Stimulated activated CD8-positive, alpha-beta memory T cell treated with anti-CD3 and anti-CD28 coated beads, Interleukin-4, amount 100 ng/mL, for 48 hours (primary cell): ENCODE measurements at places on chromosomes 13 and 19.
A peak's percentile ranks its signal among the peaks of the same experiment; 100 is the strongest.

DNA sequence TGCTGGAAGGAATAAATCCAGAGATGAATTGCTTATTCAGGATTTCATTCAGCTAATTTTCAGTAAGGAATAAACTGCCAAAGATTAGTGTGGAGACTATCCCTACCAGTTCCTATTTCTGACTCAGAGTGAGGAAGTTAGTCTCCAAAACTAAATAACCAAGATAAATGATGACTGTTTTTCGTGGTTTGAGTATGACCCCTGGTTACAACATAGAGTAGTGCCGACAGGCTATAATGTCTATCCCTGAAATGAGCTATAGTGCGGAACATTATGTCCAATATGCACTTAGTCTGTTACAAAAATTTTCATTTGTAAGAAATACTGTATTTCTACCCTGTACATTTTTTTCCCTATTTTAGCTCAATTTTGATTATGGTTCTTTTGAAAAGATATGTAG lies 51.4 kb downstream of the NBEA start:
- no peak for DNase-seq

- DNase-seq = no peak
Measured at GRCh38 chr13:21164631-21165030, 11.7 kb downstream of the SKA3 start.

GRCh38 chr19:19043881-19044280 lies 10.5 kb downstream of the ARMC6 start:
- no peak for DNase-seq

DNA sequence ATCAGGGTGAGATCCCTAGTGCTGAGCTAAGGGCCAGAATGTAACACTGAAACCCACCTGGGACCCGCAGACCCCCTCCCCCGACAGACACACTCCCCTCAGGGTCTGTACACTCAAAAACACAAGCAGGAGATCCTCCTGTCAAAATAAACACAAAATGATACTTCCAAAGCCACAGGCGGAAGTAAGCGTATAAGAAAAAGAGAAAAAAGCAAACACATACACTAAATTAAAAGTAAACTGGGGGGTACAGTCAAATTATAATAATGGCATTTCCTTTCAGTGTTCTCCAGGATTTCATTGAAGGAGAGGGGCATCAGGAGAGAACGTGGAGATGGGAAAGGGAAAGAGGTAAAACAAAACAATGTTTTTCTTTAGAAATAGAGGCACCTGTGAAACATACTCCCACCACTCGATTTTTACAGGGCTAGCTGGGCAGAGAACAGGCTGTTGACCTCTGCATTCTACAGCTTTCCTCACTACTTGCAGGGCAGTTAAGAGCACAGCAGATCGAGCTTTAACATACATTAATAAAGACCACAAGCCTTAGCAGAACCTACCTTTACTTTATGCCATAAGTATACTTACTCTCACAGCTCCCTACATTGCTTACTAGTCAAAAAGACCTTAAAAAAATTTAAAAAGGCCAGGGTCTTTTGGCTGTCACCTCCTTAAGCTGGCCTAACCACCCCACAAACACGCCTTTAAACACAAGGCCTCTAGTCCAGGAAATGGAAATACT lies 5.3 kb downstream of the ZIC5 start:
- no peak for DNase-seq

DNA sequence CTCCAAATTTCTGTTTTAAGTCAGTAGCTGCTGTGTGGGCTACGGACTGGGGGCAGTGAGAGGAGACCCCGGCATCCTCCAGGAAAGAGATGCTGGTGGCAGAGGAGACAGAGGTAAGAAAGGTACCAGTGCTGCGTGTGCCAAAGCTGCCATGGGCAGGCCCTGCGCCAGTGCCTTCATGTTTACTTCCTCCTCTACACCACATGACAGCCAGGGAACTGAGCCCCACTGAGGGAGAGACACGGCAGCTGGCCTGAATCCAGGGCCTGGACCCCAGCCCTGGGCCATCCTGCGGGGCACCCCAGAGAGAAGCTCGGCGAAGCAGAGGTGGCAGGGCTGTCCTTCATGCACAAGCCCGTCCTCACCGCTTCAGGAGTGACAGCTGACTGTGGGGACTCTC lies 22.7 kb upstream of the CCNP start:
- no peak for DNase-seq

DNA sequence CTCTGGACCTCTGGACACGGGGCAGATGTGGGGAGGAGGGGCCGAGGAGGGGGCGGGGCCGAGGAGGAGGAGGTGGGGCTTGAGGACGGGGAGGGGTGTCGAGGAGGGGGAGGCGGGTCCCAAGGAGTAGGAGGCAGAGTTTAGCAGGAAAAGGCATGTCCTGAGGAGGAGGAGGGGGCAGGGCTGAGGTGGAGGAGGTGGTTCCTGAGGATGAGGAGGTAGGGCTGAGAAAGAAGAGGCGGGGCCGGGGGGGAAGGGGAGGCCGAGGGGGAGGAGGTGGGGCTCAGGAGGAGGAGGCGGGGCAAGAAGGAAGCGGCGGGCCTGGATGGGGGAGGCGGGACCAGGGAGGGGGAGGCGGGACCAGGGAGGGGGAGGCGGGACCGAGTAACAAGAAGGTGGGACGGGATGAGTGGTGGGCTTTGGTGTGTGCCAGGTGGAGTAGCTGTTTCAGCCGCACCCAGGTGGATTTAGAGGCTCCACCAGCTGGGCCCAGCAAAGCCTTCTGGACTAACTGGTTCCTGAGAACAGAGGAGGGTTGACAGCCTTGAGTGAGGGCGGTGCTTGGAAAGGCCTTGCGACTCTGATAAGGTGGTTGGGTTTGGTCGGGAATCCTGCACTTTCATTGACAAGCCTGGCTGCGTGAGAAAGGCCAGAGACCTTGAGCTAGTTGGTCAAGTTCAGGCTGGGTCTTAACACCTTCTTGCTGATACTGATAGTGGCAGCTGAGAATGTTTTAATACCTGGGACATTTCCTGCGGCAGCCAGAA lies 7.7 kb downstream of the TECR start:
- peak; percentile 71 for DNase-seq

GRCh38 chr13:23497191-23497590 lies 63.7 kb upstream of the SACS start:
- DNase-seq = no peak

DNA sequence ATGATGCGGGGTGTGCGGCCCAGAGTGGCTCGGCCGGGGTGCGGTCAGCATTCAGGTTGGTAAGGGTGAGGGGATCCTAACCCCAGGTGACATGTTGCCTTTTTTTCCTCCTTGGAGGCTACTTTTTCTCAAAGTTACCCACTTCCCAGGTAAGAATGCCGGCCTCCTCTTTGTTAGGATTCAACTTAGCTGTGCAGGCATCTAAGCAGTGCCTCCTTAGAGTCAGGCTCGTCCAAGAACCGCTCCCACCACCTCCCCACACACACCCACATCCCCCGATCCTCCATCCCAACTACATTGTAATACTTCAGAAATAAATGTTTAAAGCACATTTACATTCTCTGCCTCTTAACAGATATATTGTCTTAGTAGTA lies 733 bp upstream of the ENOX1 start:
- DNase-seq = no peak

DNA sequence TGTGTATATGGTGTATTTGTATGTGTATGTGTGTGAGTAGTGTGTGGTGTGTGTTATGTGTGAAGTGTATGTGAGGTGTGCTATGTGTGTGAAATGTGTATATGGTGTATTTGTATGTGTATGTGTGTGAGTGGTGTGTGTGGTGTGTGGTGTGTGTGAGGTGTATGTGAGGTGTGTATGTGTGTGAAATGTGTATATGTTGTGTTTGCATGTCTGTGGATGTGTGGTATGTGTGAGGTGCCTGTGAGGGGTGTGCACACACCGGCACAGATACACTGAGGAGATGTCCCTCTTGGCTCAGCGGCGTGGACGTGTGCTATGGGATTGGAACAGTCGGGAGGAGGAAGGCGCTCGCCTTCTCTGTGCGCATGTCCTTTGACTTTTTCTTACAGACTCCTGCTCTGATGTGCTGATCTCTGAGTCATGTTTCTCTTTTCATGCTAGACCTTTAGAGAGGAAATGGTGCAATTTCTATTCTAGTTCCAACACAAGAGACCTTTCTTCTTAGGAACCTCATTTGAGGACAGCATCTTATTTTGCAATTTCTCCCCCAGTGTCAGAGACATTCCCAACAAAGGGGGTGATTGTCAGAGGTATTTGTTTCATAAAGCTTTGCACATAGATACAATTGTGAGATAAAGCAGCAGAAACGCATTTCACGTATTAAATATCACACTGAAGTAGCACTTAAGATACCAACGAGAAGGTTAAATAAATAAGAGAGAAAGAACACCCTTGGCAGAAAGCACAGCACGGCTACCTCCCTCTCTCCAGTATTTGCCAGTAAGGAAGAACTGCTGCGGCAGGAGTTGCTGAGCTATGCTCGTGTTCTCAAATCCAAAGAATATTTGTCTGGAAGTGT lies 11.3 kb upstream of the TNFRSF19 start:
- no peak for DNase-seq

DNA sequence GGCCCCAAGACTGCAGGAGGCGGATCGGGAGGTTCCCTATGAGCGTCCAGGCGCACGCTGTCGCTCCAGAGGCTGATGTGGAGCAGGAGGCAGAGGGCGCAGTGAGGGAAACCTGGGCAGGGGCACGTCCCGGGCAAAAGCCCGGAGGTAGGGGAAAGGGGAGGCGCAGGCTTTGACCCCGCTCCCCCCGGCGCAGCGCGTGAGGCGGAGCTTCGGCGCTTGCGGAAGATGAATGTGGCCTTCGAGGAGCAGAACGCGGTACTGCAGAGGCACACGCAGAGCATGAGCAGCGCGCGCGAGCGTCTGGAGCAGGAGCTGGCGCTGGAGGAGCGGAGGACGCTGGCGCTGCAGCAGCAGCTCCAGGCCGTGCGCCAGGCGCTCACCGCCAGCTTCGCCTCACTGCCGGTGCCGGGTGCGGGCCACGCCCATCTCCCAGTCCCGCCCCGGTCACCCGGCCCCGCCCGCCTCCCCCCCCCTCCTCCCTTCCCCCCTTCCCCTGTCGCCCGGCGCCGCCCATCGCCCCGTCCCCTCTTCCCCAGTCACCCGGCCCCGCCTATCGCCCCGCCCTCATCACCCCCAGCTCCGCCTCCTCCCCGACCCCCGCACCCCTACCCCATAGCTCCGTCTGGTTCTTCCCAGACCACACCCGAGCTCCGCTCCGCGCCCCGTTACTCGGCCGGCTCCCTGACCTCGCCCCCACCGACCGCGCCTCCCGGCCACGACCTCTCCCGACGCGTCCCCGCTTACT lies 4.1 kb downstream of the HMG20B start:
- no peak for DNase-seq

DNA sequence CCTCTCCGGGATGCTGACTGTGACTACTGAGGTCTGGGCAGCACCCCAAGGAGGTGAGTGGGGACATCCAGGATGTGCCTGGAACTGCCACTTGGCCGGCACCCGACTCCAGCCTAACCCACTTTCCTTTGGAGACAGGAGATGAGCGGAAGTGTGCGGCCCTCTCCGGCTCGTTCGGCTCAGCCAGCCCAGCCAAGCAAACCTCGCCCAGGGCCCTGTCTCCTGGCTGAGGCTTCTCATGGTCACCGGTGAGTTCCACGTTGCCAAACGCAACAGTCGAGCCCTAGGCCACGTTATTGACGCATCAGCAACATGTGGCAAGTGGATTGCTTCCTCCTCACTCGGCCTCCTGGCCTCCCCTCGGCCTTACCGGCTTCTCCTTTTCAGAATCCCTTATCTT lies 5.5 kb downstream of the SLC7A10 start:
- DNase-seq = no peak

DNA sequence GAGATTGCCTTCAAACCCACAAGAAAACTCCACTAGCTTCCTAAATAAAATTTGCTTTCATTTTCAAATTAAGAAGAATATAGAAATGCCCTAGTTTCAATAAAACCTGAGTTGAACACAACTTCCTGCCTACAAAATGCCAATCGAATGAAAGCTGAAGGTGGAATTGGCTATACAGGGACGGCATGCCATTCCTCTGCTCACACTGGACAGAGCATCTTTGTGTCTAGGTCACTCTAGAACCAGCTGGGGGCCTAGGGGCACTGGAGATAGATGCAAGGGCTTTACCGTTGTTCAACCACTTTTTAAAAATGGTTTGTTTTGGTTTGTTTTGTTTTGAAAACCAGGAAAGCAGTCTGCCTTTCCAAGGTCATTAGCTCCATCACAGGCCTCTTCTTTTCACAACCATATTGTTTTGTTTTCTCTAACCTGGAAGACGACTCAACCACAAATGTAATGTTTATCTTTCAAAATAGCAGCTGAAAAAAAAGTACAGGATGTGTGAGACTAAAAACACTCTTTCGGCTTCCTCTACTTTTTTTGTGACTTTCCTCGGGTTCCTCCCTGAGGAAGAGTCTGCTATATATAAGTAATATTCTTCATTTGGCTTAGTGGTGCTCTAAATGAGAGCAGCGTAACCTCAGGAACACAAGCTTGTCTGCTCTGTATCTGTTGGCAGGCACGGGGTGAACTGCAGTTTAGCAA lies 11.9 kb upstream of the ITM2B start:
- DNase-seq = no peak

- DNase-seq = peak; percentile 81
Measured at GRCh38 chr19:18340190-18340989, at the start of gene PGPEP1. Gene PGPEP1, plus strand, starts transcription at chr19:18340598. Its CDS starts 84 bp downstream, at chr19:18340682.

- no peak for DNase-seq
Measured at GRCh38 chr19:7965921-7966665, 22.6 kb upstream of the TIMM44 start.

DNA sequence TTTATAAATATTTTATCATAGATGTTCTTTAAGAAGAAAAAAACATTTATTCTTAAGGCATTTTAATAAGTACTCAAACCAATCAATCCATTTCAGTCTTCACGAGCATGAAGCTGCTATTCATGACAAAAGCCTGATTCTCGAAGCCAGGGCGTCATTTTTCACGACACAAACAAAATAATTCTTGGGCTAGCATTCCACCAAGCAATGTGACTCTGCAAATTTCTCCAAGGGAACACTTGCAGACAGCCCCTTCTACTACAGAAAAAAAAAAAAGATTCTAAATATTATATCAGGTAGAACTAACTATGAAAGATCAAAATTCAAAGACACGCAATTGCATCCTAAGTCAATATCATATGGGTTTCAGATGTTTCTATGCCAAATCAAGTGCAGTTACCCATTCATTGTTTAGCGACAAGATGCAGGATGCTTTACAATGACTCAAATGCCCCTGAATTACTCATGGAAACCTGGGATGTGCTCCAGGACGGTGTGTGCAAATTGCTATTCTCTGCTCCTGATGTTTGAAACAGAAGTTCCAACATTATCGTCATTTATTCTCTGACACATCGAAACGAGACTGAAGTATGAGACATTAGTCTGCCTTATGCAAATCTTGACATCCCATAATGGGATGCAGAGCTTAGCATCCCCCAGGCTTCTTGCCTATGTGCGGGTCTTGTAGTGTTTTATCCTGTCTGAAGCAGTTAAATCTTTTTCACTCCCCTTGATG lies 517.7 kb downstream of the MYO16 start:
- no peak for DNase-seq

- no peak for DNase-seq
Measured at GRCh38 chr19:13130886-13131490, 12.9 kb downstream of the NACC1 start.

DNA sequence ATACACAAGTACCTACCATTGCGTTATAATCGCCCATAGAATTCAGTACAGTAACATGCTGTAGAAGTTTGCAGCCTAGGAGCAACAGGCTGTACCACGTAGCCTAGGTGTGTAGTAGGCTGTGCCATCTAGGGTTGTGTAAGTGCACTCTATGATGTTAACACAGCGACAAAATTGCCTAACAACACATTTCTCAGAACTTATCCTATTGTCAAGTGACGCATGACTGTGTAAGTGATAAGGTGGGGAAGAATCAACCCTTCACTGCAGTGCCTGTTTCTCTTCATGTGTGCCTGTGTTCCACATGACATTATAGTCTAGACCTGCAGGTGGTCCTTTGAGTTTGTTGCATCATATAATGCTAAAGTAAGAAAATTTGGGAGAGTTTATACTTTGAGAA lies 94.0 kb downstream of the PCDH9 start:
- no peak for DNase-seq

GRCh38 chr13:99979453-99980200 lies 2.0 kb upstream of the ZIC2 start:
- peak; percentile 33 for DNase-seq
